ENCODE measurements at places on chromosomes 4 and X. TPM values are rescaled to one million over a fixed set of nuclear protein-coding genes. Genes with fewer than 3 reads are reported as not detected.

The PLXNB3 gene
- 3.2 TPM for total RNA-seq

The MAGEA9 gene
- total RNA-seq: not detected

The CXorf49 gene
- total RNA-seq: not detected

The CFAP47 gene
- not detected for total RNA-seq

The NR3C2 gene
- 5.3 TPM for total RNA-seq

All from esophagus squamous epithelium (tissue), 5 donors.